ENCODE measurements at places on chromosomes 3 and 15. TPM values are rescaled to one million over a fixed set of nuclear protein-coding genes. Genes with fewer than 3 reads are reported as not detected.

Gene PAK6
- total RNA-seq = 145 TPM

Gene HYAL1
- total RNA-seq = 29.4 TPM

Gene ZPLD1
- total RNA-seq = 0.10 TPM

Gene HHLA2
- total RNA-seq = not detected

Gene KIF23
- total RNA-seq = 8.5 TPM

Gene NOX5
- not detected for total RNA-seq

Gene MYH15
- total RNA-seq = not detected

DNA sequence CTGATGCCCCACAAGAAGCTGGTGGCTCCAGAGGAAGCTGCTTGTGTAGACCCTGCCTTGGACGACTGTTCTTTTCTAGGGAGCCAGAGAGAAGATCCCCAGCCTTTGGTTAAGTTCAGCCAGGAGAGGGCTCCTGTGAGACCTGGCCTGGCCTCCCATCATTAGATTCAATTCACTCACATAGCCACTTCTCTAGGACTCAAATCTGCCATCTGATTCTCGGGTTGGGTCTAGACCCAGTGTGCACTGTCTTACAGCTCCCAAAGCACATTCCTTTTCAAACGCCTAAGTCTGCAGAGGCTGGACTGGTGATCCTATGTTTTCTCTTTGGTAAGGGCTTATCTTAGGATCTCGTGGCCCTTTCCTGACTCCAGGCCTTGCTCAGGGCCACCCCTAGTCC lies 81.7 kb upstream of the NPHP3 start:
- no peaks in the 10 kb centered on the region for H3K36me3 ChIP-seq
- H3K4me3 ChIP-seq = no peak overlapping the region
- H3K27me3 ChIP-seq = no peaks in the 10 kb centered on the region
- H3K27ac ChIP-seq = no peak overlapping the region
- no peak for DNase-seq
- no peaks in the 10 kb centered on the region for H3K4me1 ChIP-seq

GRCh38 chr15:71761649-71762048 lies 48.7 kb upstream of the NR2E3 start:
- peaks cover 6% of the 10 kb centered on the region for H3K36me3 ChIP-seq
- H3K27ac ChIP-seq = no peak overlapping the region
- no peak for DNase-seq

DNA sequence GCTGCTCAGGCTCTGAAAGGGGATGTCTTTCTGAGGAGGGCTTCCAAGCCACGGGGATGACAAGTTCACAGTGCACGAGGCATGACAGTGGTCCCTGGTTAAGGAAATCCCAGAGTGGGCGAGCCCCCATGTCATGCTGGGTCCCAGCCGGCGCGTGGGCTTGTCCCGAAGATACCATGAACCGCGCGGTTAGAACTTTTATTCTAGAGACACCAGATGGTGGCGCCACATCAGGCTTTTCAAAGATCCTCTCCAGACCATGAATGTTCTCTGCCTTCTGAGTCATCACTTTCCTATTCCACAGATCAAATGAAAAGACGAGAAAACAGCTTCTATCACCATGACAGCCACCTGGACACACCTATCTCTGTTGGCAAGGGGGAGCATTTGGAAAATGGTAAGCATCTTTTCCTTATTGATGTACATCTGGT lies 227.8 kb upstream of the LYSMD4 start:
- peaks cover 19% of the 10 kb centered on the region for H3K27me3 ChIP-seq
- peaks cover 4% of the 10 kb centered on the region for H3K4me1 ChIP-seq
- no peak overlapping the region for H3K27ac ChIP-seq
- DNase-seq = peak; percentile 44

DNA sequence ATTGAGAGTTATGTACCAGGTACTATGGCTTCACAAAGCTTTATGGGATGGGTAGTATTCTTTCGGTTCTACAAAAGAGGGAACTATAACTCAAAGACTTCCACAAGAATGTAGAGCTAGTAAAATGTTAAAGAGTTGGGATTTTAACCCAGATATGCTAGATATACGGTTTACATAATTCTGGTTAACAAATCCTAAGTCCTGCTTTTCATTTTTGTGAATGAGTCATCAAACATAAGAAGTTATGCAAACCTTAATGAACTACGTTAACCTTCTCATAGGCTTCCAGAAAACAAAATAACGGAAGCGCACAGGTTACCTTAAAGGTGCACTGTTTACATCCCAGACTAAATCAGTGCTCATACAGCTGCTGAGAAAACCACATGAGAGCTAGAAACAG lies 1049.3 kb downstream of the MCTP2 start:
- DNase-seq = no peak
- peaks cover 5% of the 10 kb centered on the region for H3K4me1 ChIP-seq
- H3K36me3 ChIP-seq = no peaks in the 10 kb centered on the region
- H3K27me3 ChIP-seq = no peaks in the 10 kb centered on the region
- no peak overlapping the region for H3K4me3 ChIP-seq
- no peak overlapping the region for H3K27ac ChIP-seq

DNA sequence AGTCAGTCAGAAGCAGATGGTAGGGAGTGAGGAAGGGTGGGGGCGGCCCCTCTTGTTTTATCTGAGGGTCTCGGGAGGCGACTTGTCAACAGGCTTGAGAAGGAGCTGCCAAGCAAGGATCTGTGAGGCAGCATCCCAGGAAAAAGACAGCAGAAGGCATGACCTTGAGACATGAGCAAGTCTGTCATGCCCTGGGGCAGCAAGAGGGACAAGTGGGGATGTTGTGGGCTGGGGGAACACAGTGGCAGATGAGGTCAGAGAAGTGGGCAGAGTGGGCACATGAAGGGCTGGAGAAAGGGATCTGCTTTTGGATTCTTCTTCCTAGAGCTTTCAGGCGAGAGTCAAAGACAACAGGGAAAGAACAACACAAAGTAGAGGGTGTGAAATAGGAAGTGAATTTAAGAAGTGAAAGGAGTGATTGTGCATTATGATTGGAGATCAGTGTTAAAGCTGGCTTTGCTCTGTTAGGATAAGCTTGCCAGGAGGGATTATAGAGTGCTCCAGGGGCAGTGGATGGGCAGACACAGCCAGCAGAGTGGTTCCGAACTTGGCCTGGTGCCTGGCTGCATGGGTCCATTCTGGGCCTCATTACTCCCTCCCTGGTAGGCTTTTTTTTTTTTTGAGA lies 73.3 kb downstream of the USP13 start:
- no peak overlapping the region for H3K4me3 ChIP-seq
- peaks cover 20% of the 10 kb centered on the region for H3K36me3 ChIP-seq
- H3K4me1 ChIP-seq = no peaks in the 10 kb centered on the region
- no peak overlapping the region for H3K27ac ChIP-seq

DNA sequence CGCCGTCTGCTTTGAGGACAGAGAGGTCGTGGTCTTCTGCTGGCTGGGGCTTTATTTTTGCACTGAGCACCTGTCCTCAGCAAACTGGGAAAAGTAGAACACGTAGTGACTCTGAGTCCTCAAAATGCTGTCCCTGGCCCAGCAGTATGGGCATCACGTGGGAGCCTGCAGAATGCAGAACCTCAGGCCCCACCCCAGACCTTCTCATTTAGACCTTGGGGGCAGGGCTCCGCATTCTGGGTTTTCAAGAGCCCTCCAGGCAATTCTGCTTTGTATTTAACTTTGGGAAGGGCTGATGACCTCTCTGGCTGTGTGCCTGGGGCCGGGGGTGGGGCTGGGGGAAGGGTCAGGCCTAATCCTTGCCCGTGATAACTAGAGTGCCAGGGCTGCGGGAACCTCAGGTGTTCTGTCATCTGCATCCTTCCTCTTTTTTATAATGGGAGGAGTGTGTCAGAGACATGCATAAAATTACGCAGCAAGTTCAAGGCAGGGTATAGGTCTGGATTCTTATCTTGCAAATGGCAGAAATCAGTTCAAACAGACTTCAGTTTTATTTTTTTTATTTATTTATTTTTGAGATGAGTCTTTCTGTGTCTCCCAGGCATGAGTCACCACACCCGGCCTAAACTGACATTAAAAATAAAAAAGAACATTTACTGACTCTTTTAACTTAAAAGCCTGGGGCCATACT lies 11.1 kb downstream of the SLC6A6 start:
- peaks cover 25% of the 10 kb centered on the region for H3K4me1 ChIP-seq
- H3K36me3 ChIP-seq = peaks cover 35% of the 10 kb centered on the region
- no peak for DNase-seq
- H3K27me3 ChIP-seq = no peaks in the 10 kb centered on the region
- no peak overlapping the region for H3K4me3 ChIP-seq
- no peak overlapping the region for H3K27ac ChIP-seq

DNA sequence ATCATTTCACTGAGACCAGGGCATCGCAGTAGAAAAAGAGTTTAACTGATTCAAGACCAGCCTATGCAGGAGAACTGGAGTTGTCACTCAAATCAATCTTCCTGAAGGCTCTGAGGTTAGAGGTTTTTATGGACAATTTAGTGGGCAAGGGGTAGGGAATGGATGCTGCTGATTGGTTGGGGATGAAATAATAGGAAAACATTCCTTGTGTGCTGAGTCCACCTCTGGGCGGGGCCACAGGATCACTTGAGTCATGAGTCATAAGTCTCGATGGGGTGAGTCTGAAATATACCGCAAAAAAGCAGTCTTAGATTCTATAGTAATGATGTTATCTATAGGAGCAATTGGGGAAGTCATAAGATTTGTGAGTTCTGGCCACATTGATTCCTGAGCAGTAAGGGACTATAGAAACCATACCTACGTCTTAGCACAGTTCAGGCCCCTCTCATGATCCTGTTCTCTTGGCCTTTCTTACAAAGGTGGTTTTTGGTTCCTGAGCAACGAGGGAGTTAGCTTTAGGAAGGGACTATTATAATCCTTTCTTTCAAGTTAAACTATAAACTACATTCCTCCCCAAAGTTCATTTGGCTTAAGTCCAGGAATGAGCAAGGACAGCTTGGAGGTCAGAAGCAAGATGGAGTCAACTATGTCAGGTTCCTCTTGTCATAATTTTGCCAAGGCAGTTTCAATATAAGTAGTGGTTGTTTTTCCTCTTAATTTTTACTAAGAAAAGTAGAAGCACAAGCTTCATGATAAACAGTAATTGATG lies 2.7 kb upstream of the OPA1 start:
- H3K4me3 ChIP-seq = no peak overlapping the region
- peaks cover 23% of the 10 kb centered on the region for H3K4me1 ChIP-seq
- H3K36me3 ChIP-seq = no peaks in the 10 kb centered on the region
- no peak overlapping the region for H3K27ac ChIP-seq
- H3K27me3 ChIP-seq = no peaks in the 10 kb centered on the region

DNA sequence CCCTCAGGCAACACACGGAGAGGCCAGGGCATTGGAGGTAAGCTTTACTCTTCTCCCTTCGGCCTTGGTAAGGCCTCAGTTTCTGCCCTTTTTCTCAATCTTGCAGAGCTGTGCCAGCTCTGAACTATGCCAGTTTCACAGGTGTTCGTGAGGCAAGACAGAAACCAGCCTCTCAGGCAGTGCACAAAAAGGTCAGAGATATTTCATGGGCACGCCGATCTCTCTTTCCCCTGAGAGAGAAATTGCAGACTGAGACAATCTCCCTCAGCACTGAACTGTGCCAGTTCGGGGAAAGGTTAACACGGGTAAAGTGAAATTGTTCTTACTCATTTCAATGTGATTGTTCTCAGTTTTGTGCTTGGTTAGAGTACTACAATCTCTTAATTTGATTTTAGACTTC lies 88.5 kb downstream of the GMNC start:
- no peaks in the 10 kb centered on the region for H3K4me1 ChIP-seq
- H3K27me3 ChIP-seq = no peaks in the 10 kb centered on the region
- H3K36me3 ChIP-seq = no peaks in the 10 kb centered on the region
- DNase-seq = no peak
- no peak overlapping the region for H3K4me3 ChIP-seq

DNA sequence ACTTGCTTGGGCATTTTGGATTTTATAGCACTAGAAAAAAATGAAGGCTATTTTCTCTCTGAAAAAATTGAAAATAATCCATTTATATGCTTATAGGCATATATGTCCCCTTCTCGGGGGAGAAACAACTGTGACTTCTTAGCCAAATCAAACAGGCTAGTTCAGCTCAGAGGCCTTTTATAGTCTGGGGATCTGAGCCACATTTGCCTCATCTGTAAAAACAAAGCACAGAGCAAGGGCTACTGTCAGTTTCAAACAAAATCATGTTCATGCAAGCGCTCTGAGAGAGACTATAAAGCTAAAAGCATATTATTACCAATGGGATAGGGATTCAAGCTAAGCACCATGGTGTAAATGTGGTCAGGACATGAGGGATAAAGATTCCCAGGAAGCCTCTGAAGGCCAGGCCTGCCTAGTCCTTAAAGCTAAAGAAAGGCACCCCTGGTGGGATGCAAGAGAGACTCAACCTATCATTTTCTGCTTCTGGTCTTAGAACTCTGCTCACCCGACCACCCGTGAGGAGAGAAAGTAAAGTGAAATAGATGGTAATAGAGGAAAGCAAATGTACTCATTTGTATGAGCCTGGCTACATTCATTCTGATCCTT lies 51.0 kb upstream of the IL12A start:
- H3K36me3 ChIP-seq = no peaks in the 10 kb centered on the region
- H3K4me1 ChIP-seq = no peaks in the 10 kb centered on the region
- H3K27ac ChIP-seq = no peak overlapping the region

DNA sequence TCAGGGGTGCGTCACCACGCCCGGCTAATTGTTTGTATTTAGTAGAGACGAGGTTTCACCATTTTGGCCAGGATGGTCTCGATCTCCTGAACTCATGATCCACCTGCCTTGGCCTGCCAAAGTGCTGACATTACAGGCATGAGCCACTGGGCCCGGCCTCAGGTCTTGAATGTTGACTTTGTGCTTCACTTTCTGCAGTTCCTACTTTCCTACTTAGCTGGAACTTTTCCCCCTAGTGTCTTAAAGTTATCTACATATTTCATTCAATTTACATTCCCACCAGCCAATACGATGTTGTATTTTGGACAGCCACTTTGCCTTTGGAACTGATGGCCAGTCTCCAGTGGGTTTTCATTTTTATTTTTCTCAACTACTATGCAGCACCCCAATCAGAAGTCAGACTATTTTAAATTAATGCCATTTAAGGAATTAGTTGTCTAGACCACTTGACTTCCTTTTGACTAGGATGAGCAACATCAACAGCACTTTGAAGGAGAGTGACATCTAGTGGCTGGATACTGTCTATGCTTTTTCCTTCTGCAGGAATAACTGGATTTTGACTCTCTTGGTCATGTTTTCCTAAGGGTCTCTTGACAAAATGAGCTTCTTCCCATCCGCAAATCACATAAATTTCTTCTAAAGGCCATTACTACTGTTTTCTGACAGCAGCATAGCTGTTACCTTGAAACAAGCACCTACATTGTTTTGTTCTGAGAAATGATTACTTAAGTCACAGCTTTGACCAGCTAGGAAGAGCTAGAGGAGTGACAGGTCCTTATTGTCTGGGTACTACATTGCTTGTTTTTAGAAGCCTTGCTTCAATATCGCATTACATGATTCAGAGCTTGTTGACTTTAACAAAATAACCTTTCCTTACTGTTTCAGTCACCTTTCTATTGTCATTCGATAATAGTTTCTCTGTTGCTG lies 140.2 kb downstream of the ITPR1 start:
- H3K36me3 ChIP-seq = no peaks in the 10 kb centered on the region
- H3K27ac ChIP-seq = no peak overlapping the region
- no peak for DNase-seq
- H3K4me3 ChIP-seq = no peak overlapping the region
- no peaks in the 10 kb centered on the region for H3K27me3 ChIP-seq
- H3K4me1 ChIP-seq = no peaks in the 10 kb centered on the region

GRCh38 chr15:66573348-66573718 lies 7.5 kb upstream of the LCTL start:
- no peaks in the 10 kb centered on the region for H3K36me3 ChIP-seq
- peak; percentile 24 for DNase-seq
- H3K27me3 ChIP-seq = no peaks in the 10 kb centered on the region
- no peak overlapping the region for H3K4me3 ChIP-seq
- no peak overlapping the region for H3K27ac ChIP-seq

Data from suprapubic skin (tissue), 4 donors.